ENCODE measurements at places on chromosomes 12 and 14.

GRCh38 chr12:59717436-59717835, 121.6 kb downstream of the SLC16A7 start:
- no peak for DNase-seq

GRCh38 chr12:108066583-108067577, 62.2 kb upstream of the WSCD2 start:
- no peak for DNase-seq

DNA sequence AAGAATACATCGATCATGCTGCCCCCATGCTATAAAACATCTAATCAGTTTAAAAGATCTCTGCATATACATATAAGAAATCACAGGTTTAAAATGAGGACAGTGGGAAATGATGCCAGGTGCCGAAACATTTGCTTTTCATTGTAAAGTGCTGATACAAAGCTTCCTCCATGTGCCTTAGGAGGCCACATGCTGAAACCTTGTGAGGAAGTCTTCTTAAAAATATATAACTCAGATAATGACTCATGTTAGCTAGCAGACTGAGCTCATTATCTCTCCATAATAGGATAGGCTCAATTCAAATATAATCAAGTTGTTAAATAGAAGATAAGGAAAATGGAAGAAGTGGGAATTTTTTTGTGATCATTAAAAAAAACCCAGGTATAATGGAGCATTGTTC, 65.9 kb downstream of the RFX4 start:
- DNase-seq = no peak

- DNase-seq = no peak
These were observed 16.5 kb downstream of the SCNN1A start for GRCh38 chr12:6358881-6359280.

- DNase-seq = no peak
These were observed 2.6 kb downstream of the ARF6 start for GRCh38 chr14:49895480-49895879.

GRCh38 chr14:75559451-75560222, 18.8 kb upstream of the FLVCR2 start:
- DNase-seq = no peak

- no peak for DNase-seq
These were observed 47.3 kb downstream of the FBXL14 start for GRCh38 chr12:1546931-1547640.

GRCh38 chr12:4431866-4432265, 13.7 kb downstream of the FGF6 start:
- DNase-seq = no peak

GRCh38 chr14:100524233-100524932, 62.8 kb downstream of the BEGAIN start:
- DNase-seq = no peak

- no peak for DNase-seq
These were observed 43.6 kb downstream of the PLEKHD1 start for GRCh38 chr14:69528143-69528542.

- DNase-seq = no peak
These were observed 1.2 kb upstream of the TRIM9 start for GRCh38 chr14:51095854-51096823.

DNA sequence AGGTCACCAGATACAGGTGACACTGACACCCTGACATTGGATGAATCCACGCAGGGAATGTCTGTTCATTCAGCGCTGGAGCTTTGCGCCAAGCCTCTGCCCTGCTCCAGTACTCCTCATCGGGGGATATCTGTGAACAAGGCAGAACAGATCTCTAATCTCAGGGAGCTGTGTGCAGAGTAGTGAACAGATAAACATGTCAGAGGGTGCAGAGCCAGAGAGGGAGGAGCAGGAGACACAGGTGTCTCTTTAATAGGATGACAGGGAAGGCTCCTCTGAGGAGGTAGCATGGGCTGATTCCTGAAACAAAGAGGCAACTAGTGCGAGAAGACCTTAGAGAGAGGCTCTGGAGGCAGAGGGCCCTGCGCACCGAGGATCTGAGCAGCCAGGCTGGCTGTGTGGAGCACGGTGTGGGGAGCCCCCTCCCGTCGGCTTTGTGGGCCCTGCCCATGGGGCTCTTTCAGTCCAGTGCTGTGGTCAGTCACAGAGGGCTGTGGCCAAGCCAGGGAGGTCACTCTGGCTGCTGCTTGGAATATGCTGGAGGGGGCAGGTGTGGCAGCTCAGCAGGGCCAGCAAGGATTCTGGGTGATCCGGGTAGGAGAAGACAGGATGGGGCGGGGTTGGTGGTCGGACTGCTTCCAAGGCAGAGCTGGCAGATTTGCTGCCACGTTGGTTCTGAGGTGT, 55.6 kb downstream of the TECPR2 start:
- no peak for DNase-seq

DNA sequence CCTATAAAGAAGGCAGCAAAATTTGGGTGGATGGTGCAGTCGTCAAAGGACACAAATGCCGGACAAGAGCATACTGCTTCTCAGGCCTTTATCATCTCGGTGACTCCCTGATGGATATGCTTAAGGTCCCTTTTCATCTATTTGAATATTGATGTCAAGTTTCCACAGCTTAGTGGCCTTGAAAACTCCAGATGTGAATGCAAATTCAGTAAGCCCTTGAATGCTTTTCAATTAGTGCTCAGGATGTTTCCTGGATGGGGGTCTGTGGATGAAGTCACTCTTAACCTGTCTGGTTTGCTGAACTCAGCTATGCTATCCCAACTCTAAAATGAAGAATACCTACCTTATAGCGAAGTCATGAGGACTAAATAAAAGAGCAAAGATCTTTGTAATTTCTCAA, 10.7 kb downstream of the REM2 start:
- DNase-seq = no peak

GRCh38 chr12:52415870-52416750, 10.0 kb upstream of the KRT82 start:
- no peak for DNase-seq

- DNase-seq = no peak
These were observed 121.2 kb upstream of the DAAM1 start for GRCh38 chr14:59067127-59067894.

Data from caudate nucleus (tissue), 63 donors.